ACHN (cell line): ENCODE measurements at places on chromosomes 11 and 22.
A peak's percentile ranks its signal among the peaks of the same experiment; 100 is the strongest.

DNA sequence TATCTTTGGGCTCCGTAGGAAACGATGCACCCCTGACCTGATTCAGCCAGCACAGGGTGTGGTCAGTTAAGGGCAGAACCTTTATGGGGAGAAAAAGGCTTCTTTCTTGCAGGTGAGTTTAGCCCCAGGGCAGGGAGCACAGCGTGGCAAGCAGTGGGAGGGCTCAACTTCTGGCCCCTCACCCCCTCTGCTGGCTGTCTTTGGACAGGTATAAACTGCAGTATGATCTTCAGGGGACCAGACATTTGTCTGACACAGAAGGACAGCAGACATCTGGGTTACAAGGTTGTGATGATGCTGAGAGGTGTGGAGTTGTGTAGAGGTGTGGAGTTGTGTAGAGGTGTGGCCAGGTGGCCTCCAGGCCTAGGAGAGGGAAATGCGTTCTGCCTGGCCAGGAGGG is 324.0 kb upstream of the PLET1 start:
- no peak for DNase-seq

DNA sequence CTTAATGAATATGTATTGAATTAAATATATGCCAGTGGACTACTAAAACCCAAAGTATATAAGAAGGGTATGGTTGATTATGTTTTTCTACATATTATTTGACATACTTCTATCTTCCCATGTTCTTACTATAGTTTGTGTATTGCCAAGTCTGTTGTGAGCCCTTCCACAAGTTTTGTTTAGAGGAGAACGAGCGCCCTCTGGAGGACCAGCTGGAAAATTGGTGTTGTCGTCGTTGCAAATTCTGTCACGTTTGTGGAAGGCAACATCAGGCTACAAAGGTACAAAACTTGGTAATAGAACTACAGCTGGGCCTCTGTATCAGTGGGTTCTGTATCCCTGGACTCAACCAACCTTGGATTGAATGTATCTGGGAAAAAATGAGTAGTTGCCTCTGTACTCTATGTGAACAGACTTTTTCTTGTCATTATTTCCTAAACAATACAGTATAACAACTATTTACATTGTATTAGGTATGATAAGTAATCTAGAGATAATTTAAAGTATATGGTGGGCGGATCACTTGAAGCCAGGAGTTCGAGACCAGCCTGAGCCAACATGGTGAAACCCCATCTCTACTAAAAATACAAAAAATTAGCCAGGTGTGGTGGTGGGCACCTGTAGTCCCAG is 38.7 kb upstream of the TTC36 start:
- DNase-seq = peak; percentile 69

GRCh38 chr11:126595560-126595959 is 240.1 kb downstream of the ST3GAL4 start:
- DNase-seq = no peak

DNA sequence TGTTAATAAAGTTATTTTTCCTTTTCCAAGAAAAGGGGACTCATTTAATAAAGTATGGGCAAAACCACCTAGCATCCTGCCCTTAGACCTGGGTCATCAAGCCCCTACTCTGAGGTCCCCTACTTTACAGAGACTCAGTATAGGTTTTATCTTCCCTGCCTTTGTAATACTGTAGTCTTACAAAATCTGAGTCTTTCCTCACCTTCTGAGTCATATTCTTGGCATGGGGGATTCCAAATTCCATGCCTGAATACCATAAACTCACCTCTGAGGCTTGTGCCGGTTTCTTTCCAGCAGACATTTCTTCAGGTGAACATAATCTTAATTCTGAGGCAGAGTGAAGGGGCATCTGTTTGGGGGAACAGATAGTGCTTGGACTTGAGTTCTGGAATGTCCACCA is 282.5 kb downstream of the KCNA4 start:
- no peak for DNase-seq

GRCh38 chr11:3122775-3123201 is 42.3 kb downstream of the OSBPL5 start:
- no peak for DNase-seq

DNA sequence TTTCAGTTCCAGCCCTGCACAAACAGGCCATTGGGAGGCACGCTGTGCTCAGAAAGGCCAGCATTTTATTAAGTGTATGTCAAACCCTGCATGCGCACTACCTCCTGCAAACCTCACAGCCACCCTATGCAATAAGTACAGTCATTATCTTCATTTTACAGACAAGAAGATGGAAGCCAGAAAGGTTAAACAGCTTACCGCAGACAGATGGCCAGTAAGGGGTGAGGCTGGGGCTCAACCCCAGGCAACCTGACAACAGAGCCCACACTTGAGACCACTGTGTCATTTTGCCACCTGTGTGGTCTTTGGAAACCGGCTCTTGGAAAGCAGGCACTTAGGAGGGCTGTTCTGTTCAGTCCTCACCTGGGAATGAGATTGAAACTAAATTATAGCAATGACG is 142.3 kb downstream of the NXPE2 start:
- no peak for DNase-seq

- DNase-seq = peak; percentile 75
These were observed 621 bp downstream of the KCNC1 start for GRCh38 chr11:17734986-17735817.

GRCh38 chr22:46893281-46894020 is 131.0 kb downstream of the TBC1D22A start:
- DNase-seq = no peak

GRCh38 chr11:35107861-35108260 is 31.1 kb upstream of the CD44 start:
- no peak for DNase-seq

DNA sequence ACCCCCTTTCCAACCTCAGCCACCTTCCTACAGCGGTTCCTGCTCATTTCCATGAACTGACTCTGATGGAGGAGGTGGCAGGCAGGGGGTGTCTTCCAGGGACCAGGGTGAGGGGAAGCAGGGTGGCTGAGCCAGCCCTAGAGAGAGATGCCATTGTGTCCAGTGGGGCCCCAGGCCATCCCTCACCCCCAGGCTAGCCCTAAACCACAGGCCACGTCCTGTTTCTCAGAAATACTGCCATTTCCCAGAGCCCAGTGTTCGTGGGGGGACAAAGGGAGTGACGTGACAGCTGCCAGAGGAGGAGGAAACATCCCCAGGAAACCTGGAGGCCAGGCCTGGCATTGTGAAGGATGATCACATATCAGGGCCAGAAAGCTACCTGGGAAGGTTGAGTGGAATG is 39.5 kb downstream of the CHRDL2 start:
- DNase-seq = no peak

DNA sequence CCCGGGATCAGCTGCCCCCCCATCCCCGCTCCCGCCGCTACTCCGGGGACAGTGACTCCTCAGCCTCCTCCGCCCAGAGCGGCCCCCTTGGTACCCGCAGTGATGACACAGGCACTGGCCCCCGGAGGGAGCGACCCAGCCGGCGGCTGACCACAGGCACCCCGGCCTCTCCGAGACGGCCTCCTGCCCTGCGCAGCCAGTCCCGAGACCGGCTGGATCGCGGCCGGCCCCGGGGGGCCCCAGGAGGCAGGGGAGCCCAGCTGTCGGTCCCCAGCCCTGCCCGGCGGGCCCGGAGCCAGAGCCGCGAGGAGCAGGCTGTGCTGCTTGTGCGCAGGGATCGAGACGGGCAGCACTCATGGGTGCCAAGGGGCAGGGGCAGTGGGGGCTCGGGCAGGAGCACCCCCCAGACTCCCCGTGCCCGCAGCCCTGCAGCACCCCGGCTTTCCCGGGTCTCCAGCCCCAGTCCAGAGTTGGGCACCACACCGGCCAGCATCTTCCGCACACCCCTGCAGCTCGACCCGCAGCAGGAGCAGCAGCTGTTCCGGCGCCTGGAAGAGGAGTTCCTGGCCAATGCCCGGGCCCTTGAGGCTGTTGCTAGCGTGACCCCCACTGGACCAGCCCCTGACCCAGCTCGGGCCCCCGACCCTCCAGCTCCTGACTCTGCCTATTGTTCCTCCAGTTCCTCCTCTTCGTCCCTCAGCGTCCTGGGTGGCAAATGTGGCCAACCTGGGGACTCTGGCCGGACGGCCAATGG is 3.9 kb downstream of the RASL10A start:
- no peak for DNase-seq

GRCh38 chr11:90558328-90558865 is 335.5 kb upstream of the CHORDC1 start:
- no peak for DNase-seq

GRCh38 chr11:94305146-94305545 is 766 bp downstream of the IZUMO1R start:
- no peak for DNase-seq

DNA sequence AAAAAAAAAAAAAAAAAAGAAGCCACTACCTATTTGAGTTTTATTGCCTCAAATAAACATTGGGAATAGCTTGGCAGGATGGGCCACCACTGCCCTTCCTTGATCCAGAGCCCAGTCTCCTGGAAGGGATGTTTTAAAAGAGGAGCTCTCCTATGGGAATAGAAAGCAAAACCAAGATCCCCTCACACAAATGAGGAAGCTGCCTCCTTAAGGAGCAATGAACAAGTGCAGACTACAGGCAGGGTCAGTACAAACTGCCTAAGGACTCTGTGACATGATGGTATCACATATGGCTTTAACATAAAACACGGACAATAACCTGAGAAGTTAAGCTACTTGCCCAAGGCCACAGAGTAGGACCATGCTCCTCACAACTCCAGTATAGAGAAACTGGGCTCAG is 120.8 kb downstream of the NAT10 start:
- no peak for DNase-seq

DNA sequence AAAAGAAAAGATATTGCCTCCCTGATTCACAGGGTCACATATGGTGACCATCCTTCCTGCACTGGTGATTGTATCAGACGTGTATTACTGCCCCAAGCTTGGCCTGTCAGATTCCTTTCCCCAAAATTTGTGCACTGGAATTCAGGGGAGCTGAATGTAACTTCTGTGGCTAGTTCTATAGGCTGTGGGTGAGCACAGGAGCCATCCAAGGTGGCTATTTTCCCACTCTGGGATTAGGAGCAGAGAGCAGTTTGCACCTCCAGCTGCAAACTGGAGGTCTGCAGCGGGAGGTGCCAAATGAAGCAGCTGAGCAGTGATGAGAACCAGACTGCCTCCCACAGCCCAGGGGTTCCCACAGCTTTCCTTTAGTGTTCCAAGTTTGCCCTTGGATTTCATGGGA is 124.2 kb upstream of the PITPNB start:
- no peak for DNase-seq

- DNase-seq = no peak
These were observed 128.9 kb downstream of the SERGEF start for GRCh38 chr11:17883946-17884345.

- no peak for DNase-seq
These were observed 86.9 kb downstream of the INSC start for GRCh38 chr11:15201586-15201985.

DNA sequence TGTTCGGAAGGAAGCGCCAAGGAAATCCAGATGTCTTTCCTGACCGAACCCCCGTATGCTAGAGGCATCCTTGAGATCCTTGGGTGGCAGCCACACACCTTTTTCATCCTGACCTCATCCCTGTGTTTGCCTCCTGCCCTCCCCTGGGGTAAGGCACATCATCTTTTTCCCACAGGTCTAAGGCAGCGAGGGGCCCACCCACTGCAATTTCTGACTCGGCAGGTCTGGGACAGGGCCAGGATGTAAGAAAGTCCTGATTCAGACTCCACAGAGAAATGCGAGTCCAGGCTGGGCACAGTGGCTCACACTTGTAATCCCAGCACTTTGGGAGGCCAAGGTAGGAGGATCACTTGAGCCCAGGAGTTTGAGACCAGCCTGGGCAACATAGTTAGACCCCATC is 10.5 kb downstream of the ZMAT5 start:
- DNase-seq = no peak
